Muscle of arm (tissue), 14 donors: ENCODE measurements at places on chromosomes 6 and 20.

- DNase-seq = no peak
Measured at GRCh38 chr6:43621078-43621835, 7.8 kb downstream of the GTPBP2 start.

- DNase-seq = no peak
Measured at GRCh38 chr20:57040466-57040865, 226.0 kb downstream of the BMP7 start.

GRCh38 chr6:14278446-14278845 is 160.9 kb downstream of the CD83 start:
- DNase-seq = no peak

- DNase-seq = no peak
Measured at GRCh38 chr20:10877342-10877741, 203.5 kb upstream of the JAG1 start.

DNA sequence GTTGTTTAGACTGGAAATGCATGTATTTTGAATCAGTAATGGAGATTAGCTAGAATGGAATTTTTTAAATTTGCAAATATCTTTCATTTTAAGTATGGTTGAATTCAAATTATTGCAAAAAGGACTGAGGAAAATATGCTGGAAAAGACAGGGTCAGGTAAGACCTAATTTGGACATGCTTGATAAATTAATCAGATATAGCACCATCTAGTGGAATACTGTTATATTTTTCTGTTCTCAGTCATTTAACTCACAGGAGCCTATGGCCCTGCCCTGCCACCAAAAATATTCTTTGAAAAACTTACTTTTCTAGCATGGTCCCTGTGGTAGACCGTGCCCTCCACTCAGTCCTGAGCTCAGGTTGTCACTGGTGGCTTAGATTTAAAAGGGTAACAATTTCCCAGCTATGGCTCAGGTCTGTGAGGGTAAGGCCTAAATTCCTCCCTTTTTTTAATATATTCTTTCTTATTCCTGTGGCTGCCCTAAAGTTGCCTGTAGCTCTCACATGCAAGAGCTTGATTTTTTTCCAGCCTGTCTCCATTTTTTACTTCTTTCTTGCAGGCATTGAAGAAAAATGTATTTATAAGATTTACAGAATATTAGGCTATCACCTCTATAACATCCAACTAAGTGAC is 25.3 kb upstream of the KIAA1586 start:
- peak; percentile 8 for DNase-seq

GRCh38 chr6:20338156-20338555 is 63.5 kb upstream of the E2F3 start:
- DNase-seq = no peak

DNA sequence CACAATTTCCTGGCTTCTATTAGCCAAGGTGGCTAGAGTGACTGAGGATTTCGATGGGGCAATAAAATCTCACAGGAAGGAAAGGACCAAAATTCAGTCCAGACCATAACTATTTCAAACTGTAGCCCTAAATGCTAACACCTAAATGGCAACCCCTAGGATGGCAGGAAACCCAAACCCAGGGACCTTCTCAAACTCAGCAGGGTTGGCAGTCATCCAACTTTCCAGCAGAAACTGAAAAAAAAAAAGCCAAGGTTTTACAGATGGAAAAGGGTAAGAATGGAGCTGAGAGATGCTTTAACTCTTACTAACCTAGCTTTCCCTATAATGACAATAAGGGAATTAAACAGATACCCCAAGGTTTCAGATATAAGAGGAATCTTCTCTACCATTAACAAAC is 10.5 kb downstream of the IBTK start:
- no peak for DNase-seq

GRCh38 chr6:14458669-14459266 is 341.2 kb downstream of the CD83 start:
- DNase-seq = no peak

DNA sequence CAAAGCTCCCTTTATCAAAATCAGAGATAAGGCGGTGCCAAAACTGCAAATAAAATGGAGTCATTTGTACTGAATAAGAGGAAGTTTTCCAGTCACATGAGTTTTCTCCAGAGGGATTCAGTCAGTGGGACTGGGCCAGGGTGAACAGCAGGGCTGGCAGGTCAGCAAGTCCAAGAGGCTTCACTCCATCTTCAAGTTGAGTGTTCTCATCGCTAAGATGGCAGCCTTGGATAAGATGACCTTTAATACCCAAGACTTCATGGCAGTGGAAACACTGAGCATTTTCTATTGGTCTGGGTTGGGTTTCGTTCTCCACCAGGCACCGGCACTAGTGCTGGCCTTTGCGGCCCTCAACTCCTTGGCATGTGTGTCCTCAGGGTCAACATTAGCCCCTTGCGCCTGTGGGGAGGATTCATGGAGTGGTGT is 29.3 kb upstream of the IGF2R start:
- DNase-seq = no peak

DNA sequence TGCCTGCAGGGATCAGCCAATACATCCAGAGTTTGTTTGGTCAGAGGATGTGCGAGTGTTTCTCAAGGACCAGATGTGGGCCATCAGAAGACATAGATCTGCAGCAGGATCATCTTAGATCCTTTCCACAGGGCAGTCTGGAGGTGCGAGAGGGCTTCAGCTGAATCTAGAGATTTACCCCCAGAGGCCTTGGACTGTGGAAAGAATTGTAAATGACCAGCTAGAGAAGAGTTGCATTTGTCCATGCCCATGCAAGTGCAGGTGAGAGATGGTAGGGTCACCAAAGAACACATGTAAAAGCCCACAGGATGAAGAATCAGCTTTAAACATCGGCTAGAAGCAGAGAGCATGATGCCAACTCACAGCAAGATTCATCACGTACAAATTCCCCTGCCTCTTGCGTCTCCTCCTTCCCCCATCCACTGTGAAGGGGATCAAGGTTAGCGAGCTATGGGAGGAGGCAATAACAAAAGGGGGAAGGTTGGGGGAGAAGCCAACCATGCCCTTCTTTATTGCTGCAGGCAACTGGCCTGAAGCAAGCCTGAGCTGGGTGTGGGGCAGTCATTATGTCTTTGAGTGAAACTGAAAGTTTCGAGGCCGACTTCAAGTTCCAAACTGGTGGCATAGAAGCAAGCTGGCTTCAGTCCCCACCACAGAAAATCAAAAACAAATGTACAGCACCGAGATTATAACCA is 83.5 kb downstream of the SCML4 start:
- DNase-seq = no peak

DNA sequence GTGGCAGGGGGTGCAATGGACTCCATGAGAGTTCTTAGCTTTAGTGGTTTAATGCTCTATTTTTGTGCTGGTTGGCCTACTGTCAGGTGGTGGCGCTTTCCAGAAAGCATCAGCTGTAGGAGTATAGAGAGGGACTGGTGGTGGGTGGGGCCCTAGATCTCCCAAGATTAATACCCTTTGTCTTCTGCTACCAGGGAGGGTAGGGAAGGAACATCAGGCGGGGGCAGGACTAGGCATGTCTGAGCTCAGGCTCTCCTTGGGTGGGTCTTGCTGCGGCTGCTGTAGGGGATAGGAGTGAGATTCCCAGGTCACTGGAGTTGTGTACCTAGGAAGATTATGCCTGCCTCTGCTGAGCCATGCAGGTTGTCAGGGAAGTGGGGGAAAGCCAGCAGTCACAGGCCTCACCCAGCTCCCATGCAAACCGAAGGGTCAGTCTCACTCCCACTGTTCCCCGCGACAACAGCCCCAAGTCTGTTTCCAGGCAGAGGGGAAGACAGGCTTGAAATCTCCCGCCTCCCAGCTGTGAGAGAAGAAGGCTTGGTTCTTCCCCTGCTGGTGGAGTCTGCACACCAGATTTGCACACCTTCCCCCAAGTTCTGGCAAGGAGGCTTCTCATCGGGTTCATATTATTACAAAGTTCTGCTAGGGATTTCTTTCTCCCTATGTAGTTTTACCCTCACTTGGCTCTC is 46.7 kb upstream of the PKIB start:
- DNase-seq = no peak

- no peak for DNase-seq
Measured at GRCh38 chr6:87993356-87993755, 54.3 kb upstream of the SPACA1 start.

GRCh38 chr6:14200047-14200446 is 82.5 kb downstream of the CD83 start:
- no peak for DNase-seq

DNA sequence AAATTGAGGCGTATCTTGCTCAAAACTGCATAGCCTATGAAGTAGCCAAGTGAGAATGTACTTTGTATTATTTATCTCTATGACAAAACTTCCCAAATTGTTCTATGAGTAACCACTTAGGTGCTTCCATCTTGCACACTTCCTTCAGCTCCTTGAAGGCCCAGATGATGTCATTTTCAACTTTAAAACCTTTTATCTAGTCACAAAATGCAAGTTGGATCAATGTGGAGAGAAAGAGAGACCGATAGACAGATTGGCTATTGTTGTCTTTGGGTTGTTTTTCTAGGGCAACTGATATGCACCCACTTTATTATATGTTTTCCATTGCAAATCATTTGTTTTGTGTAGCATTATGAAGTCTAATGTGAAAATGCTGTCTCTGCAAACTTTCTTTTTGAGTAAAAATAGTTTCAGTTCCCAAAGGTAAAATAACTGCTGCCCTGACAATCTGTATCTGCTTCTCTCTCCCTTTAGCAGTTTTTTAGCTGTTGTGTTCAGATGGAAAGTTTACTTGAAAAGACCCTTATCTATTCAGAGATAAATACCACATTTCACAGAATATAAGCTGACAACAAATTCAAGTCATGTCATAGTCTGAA is 73.7 kb upstream of the CITED2 start:
- DNase-seq = no peak

GRCh38 chr6:2230659-2231277 is 14.6 kb downstream of the GMDS start:
- no peak for DNase-seq

DNA sequence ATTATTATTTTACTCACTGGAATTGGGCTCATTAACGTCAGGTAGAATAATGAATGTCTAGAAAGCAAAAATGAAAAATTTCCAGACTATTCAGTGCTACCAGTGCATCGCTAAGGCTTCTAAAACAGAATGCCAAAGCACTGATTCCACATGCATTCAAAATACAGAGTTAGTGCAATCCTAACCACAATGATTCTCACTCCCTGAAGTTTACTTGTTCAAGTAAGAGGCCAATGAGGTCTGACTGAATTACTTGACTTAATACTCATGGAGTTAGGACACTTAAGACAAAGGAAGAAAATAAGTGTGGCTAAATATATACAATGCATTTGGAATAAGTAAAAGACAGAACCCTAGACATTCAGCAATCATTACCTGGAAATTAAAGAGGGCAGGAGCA is 220.5 kb downstream of the PKHD1 start:
- no peak for DNase-seq

- no peak for DNase-seq
Measured at GRCh38 chr6:1390946-1391799, 1.8 kb downstream of the FOXF2 start.

- DNase-seq = no peak
Measured at GRCh38 chr20:40016392-40016791, 672.6 kb downstream of the MAFB start.

GRCh38 chr6:150687508-150687907 is 87.8 kb downstream of the PLEKHG1 start:
- DNase-seq = peak; percentile 63

DNA sequence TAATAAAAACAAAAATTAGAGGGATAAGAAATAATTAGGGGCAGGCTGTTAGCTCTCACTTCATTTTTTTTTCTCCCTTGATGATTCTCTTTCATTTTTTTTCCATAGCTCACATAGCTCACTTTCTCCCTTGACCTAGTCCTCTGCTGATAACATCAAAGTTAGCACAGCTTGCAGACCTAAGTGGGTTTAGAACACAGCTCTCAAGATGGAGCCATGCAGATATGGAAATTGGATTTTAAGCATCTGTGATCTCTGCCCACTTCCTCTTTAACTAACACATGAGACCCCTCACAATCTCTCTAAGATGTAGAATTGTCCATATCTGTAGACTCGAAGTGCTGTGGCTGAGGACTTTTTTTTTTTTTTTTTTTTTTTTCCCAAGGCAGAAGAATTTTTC is 257.1 kb downstream of the SOX4 start:
- DNase-seq = no peak

GRCh38 chr6:3137057-3137777 is 18.7 kb downstream of the BPHL start:
- no peak for DNase-seq

DNA sequence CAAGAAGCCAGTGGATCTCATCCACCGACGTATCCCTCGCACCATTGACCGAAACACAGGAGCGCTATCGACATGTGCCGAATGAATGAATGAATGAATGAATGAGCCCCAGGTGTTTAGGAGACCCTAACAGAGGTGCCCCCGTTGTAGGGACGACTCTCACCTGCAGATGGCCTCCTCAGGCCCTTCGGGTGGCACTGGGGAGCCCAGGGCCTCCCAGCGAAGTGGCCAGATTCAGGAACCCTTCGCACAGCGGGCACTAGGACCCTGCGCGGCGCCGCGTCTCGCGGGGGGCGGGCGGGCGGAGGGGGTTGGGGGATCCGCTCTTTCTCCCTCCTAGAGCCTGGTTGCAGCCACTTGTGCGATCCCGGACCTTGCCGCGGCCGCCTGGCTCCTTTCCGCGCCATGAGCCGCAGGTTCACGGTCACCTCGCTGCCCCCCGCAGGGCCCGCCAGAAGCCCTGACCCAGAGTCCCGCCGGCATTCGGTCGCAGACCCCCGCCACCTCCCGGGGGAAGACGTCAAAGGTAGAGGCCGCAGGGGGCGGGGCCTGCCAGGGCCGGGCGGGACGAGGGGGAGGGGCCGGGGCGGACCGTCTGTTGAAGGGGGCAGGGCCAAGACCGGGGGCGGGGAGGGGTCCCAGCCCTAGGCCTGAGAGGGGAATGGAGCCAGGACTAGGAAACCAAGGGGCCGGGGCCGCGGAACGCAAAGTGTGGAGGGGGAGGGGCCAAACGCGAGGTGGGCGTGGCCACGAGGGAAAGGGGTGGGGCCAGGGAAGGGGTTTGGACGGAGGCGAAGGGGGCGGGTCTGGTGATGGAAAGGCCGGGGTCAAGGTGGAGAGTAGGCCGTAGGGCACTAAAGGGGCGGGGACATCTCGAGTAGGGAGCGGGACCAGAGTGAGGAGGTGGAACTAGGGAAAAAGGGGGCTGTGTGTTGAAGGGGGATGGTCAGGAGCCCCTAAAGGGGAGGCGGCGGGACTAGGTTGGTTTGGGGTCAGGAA is 7.4 kb upstream of the SLC12A5 start:
- DNase-seq = no peak

GRCh38 chr6:91366781-91367180 is 779.9 kb upstream of the MAP3K7 start:
- no peak for DNase-seq

DNA sequence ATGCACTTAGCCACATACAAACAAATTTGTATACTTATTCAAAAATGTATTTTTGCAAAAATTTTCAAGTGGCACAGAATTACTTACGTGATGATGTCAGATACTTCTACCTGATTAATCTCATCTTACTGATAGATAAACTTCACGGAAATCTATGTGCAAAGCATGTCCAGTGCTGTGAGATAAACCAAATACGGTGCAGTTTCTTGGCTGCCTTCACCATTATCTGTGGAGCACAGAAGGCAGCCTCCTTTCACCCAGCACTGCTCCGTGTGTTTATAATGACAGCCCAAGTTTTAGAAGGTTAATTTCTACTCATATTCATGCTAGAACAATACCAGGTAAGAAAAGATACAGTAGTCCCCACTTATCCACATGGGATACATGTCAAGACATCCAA is 59.0 kb upstream of the PDE10A start:
- DNase-seq = no peak

GRCh38 chr20:53809217-53809616 is 215.6 kb upstream of the ZNF217 start:
- DNase-seq = no peak

- no peak for DNase-seq
Measured at GRCh38 chr6:67141005-67141404, 1434.0 kb upstream of the EYS start.
